ENCODE measurements at places on chromosomes 7 and 10.

- no peak for DNase-seq
Measured at GRCh38 chr7:108057951-108058481, 55.1 kb upstream of the LAMB1 start.

DNA sequence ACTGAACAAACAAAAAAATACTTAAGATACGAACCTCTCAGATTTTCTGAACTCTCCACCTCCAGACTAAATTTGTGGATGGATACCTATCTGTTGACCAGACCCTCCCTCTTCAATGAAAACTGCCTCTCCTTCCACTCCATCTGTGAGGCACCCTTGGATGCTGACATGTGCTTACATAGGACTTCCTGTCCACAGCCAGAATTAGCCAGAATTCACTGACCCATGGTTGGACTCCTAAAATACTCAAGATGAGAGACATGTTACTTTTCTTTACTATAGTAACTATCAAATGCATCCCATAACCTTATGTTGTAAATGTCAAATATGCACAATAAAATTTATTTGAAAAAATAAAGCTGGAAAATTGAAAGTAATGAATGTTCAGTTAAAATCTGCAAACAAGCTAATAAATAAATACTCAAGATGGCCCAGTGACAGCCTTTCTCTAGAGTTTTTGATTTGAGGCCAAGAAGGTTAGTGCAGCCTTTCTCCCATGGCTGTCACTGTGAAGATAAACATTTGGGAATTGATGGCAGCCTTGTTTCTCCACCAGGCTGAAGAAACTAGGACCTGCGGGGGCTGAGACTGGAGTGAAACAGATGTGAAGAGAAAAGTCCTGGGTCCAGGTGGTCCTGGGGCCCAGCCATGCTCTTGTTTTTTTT, 287.0 kb downstream of the ZEB1 start:
- no peak for DNase-seq

DNA sequence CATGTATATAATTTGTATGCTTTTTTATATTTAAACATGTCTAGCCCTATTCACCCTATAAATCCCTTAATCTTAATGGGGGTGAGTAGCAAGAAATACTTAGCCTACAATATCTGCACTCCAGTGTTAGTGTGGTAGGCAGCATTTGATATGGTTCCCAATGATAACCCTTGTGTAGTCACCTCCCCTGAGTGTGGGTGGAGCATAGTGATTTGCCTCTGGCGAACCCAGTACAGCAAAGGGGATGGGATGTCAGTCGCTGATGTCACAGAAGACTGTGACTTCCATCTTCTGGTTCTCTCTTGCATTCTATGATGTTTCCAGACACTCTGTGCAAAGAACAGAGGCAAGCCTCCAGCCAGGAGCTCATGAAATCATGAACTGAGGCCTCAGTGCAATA, 211.2 kb downstream of the CRPPA start:
- DNase-seq: no peak

- DNase-seq: peak; percentile 37
Measured at GRCh38 chr10:132059760-132060508, 5.8 kb upstream of the JAKMIP3 start.

DNA sequence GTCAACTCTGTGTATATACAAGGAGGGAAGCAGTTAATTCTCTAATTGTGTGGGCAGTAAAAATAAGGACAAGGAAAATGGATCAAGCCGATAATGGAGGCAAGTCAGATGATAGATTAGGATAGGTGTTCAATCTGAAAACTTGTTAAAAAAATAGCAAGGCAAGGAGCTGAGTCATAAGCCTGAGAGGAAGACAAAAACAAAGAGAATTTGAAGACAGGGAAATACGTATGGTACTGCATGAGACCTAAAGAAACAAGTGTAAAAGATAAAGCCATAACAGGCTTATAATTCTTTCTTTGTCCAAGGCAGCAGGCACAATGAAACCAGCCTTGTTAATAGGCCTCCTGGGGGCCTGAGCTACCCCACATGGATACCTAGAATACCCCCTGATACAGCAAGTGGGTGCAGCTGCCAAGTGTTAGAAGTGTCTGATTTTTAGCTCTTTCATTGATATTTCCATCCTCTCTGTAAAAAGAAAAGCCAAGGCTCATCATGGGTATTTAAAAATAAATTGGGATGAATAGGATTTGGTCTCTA, 1570.6 kb upstream of the LRRTM3 start:
- DNase-seq: no peak

- DNase-seq: no peak
Measured at GRCh38 chr7:116569737-116570136, 44.9 kb downstream of the CAV1 start.

DNA sequence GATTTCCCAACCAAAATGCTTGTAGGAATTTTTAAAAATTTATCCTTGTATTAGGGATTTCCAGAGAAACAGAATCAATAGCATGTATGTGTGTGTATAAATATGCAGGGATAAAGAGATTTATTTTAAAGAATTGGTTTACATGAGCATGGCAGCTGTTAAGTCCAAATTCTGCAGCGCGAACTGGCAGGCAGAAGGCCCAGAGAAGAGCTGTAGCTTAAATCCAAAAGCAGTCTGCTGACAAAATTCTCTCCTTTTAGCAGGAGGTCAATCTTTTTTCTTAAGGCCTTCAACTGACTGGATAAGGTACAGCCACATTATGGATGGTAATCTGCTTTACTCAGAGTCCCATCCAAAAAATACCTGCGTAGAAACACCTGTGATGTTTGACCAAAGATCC, 42.0 kb downstream of the PRR15 start:
- no peak for DNase-seq

- DNase-seq: no peak
Measured at GRCh38 chr7:38215115-38215514, 37.1 kb downstream of the STARD3NL start.

- DNase-seq: no peak
Measured at GRCh38 chr7:42869131-42870020, 42.5 kb downstream of the C7orf25 start.

DNA sequence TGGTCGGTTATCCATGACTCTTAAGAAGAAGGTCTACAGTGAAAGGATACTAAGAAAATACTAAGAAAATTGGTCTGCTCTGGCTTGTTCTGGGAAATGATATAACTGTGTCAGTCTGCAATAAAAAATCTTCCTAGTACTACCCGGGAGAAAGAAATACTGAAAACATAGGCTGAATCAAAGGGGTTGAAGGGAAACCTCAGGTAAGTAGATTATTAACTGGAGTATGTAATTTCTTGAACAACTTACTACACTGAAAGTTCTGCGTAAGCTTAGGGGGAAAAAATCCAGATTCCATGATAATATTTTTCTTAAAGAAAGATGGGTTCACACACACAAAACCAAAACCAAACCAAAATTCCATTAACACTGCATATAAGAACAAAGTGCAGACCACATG, 143.3 kb downstream of the KMT2E start:
- no peak for DNase-seq

DNA sequence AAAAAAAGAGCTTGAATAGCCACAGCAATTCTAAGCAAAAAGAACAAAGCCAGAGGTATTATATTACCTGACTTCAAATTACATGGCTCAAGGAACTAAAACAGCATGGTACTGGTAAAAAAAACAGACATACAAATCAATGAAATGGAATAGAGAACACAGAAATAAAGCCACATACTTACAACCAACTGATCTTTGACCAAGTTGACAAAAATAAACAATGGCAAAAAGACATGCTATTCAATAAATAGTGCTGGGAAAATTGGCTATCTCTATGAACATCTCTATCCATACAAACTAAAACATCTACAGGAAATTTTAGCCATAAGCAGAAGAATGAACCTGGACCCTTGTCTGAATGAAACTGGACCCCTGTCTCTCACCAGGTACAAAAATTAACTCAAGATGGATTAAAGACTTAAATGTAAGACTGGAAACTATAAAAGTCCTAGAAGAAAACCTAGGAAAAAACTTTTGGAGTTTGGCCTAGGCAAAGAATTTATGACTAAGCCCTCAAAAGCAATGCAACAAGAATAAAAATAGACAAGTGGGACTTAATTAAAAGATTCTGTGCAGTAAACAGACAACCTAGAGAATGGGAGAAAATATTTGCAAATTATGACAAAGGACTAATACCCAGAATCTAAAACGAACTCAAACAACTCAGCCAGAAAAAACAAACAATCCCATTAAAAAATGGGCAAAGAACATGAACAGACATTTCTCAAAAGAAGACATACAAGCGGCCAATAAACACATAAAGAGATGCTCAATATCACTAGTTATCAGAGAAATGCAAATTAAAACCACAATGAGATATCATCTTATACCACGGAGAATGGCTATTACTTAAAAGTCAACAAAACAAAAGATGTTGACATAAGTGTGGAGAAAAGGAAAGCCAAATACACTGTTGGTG, 72.8 kb upstream of the DDC start:
- no peak for DNase-seq

DNA sequence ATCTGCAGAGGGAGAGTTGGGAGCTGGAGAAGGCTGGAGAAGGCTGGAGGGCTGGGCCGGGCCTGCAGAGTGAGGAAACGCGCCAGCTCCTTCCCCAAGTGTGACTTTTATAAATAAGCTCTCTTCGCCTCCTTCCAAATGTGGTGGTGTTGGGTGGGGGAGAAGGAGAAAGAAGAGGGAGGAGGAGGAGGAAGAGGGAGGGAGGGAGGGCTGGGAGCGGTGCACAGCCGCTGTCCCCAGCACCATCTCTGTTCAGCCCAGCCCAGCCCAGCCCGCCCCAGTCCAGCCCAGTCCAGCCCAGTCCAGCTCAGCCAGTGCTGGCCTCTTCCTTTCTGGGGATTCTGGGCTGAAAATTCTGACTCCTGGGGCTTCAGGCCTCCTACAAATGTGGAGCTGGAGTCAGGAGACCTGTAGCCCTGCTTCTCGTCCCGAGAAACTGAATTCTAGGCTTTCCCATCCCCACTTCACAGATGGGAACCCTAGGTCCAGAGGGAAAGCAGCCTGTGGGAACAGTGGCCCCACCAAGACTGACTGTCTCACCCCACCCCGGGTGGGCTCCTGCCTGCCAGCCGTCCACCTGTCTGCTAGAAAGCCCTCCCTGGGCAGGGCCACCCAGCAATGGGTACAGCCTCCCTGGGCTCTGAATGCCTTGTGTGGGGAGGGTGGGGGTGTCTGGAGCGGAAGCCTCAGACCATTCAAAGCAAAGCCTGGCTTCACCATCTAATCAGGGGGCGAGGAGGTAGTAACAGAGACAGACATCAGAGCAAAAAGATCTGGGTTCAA, 2.3 kb downstream of the STX1A start:
- DNase-seq: no peak

GRCh38 chr10:96188421-96188820, 58.3 kb downstream of the ZNF518A start:
- no peak for DNase-seq

DNA sequence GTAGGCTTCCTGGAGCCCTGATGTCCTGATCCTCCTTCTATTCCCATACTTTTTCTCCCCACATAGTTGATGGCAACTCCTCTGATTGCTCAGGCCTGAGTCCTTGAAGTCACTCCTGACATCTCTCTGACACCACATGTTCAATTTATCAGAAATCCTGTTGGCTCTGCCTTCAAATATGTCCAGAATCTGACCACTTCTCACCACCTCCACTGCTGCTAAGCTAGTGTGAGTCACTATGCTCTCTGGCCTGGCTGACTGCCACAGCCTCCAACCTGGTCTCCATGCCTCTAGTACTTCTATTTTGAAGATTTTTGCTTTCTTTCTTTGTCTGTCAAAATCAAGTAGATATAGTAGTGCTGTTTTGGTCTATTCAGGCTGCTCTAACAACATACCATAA, 53.0 kb downstream of the TMEM229A start:
- no peak for DNase-seq

- no peak for DNase-seq
Measured at GRCh38 chr10:69853064-69853463, 51.4 kb downstream of the COL13A1 start.

- no peak for DNase-seq
Measured at GRCh38 chr10:99285881-99286280, 43.3 kb upstream of the CNNM1 start.

- DNase-seq: peak; percentile 90
Measured at GRCh38 chr10:42753126-42753506, 29.5 kb upstream of the BMS1 start.

DNA sequence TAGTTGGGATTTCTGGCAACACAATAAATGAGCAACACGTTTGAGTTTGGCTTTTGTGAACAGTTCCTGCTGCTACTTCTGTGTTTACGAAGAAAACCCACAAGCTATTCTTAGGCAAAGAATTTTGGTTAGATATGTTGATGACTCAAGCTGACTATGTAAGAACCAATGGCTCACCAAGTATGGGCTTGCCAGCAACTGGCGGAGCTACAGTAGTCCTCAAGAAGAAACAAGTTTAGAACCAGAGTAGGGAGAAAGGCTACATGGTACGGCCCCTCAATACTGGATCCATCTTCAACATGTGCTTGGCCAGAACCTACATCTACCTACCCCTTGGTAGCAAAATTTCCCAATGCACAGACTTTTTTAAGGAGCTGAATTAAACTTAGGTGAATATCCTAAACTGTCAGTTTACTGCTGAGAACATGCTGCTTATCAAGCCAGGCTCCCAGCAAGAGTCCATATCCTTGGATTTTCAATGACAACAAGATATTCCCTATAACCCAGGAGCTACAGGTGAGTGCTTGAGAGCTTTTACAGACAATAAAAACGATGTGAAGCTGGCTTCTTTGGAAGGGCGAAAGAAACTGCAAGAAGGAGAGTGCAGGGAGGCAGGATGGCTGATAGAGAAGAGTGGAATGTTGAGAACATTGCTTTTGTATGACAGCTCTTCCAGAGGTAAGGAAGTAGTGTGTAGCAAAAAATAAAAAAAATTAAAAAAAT, 74.3 kb upstream of the ASAH2 start:
- DNase-seq: no peak

GRCh38 chr10:127346604-127347003, 150.2 kb upstream of the INSYN2A start:
- DNase-seq: no peak

GRCh38 chr10:131982185-131982756, 548 bp upstream of the BNIP3 start:
- DNase-seq: no peak

- DNase-seq: no peak
Measured at GRCh38 chr7:99255463-99255862, 17.2 kb upstream of the MYH16 start.

GRCh38 chr7:133797818-133798520, 329.2 kb upstream of the LRGUK start:
- DNase-seq: no peak

DNA sequence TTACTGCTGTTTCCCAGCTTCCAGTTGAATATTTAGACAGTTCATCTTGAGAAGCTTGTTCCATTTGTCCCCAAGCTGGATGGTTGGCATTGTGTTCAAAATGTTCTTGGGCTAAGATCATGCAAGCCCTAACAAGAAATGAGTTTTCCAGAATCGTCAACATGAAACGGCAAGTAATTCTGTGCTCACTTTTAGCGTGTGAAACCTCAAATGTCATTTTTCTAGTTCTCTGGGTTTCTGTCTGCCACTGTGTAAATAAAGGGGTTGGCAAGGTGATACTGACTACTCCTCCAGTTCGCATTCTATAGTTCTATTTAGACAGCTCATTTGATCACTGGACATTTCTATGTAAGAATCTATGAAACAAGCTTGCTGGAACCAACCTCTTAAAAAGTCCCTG, 194.0 kb downstream of the AHR start:
- DNase-seq: no peak

Data from activated CD8-positive, alpha-beta memory T cell treated with anti-CD3 and anti-CD28 coated beads, Interleukin-2, amount 50 U/mL, for 48 hours (primary cell).